ENCODE measurements at places on chromosomes 3 and 15.

GRCh38 chr3:98151241-98151640 lies 4.0 kb downstream of the OR5H14 start:
- no peak for DNase-seq

- DNase-seq: no peak
Observed at GRCh38 chr3:98262046-98262445, 2.0 kb upstream of the OR5H6 start.

DNA sequence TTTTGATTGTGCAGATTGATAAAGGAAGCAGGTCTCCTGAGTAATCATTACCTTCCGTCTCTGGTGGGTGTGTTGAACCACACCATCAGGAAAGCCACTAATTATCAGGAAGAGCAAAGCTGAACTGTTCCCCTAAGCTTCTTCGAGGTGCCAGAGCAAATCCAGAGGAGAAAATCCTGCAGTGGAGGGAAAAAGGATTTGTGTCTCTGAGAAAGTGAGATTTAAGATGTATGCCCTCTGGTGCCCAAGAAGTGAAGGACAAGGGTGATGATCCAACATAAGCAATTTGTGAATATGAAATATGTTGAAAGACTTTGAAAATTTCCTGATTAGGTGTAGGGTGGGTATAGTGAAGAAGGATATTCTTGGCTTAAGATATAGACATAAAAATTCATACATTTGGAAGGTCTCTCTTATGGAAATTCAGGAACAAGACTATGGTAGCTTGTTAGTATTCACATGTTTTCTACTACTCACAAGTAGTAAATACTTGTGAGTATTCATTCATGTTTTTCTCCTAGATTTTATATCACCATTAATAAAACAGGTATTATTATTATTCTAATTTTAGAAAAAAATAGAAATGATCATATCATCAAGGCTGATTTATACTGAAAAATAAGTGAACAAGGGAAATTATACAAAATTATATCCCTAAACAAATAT lies 34.8 kb downstream of the COMMD2 start:
- no peak for DNase-seq

DNA sequence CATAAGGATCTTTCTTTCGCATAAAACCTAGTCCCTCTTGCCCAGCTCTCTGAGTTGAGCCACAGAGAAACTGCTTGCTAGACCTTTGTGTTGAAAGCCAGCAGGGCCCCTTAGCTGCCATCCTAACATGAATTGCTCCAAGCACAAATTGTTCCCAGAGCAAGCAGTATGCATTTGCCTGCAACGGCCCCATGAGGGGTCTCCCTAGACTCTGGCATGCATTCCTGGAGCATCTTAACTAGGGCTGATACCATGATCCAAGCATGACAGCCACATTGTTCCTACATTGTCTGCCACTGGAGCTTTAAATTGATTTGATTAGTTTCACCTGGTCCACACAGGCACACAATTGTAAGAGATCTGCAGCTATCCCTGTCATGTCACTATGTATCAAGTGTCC lies 428.1 kb downstream of the TAFA4 start:
- no peak for DNase-seq

DNA sequence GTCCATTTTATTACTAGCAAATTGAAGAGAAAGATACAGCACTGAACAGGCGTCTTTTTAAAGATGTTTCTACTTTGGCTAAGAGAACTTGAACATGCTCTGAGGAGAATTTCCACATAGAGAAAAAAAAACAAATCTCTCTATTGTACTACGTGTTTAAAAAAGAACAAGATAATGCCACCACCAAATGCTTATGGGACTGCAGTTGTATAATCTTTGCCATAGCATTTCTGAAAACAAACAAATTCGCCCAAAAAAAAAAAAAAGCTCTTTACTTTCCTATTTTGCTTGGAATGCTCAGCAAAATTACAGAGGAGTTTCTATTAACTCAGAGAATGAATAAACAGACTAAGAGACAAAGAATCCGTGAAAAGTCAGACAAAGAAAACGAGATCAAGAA lies 114.2 kb downstream of the CNTN3 start:
- DNase-seq: no peak

GRCh38 chr3:51963951-51964451 lies 3.3 kb downstream of the PCBP4 start:
- no peak for DNase-seq

GRCh38 chr3:140160553-140160952 lies 225.6 kb downstream of the CLSTN2 start:
- no peak for DNase-seq

DNA sequence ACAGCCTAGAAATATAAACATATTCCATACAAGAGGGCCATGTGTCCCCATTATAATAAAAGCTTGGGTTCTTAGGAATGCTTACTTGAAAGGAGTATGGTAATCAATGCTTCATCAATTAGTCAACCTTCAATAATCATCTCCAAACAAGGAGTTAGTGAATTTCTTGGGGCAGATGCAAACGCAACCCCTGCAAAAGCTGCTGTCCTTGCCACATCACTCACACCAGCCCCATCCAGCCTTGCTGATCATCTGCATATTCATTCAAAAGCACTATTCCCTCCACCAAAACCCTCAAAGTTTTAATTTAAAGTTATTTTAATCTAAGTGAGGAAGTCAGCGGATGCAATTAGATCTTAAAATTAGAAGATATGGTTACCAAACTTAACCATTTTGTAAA lies 54.0 kb upstream of the VGLL4 start:
- DNase-seq: no peak

DNA sequence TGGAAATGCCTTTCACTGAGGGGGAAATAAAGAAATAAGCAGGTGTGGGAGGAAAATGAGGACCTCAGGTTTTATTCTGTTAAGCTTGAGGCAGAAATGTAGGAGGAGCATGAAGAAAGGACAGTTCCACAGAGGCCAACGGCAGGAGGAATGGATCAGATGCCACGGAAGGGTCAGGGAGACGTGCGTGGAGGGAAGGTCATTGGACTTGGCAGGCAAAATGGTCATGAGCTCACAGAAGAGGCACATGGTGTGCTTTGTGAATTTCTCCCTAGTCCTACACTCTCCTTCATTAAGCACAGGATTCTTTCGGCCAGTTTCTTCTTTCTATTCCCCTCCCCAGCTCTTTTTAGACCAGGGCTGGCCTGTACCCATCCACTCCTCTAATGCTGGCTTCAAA lies 32.5 kb upstream of the THSD4 start:
- no peak for DNase-seq

- DNase-seq: no peak
Observed at GRCh38 chr15:77071305-77072223, 655 bp upstream of the TSPAN3 start.

DNA sequence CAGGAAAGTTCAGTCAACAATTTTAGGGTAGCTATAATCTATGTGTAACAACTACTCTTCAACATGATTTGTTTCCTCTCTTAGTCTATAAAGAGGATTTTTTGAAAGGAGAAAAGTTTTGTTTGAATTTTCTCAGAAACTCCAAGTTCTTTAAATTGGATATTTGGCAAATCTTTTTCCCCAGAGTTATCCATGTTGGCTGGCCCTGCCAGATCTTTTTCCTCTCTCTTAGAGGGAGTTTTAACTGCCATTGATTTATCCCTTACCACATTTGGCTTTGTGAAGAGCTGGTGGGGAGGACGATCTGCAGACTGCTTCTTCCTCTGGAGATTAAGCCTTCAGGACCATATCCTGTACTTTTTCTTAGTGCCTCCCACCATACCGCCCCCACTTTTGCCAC lies 64.9 kb upstream of the ROPN1 start:
- DNase-seq: no peak

DNA sequence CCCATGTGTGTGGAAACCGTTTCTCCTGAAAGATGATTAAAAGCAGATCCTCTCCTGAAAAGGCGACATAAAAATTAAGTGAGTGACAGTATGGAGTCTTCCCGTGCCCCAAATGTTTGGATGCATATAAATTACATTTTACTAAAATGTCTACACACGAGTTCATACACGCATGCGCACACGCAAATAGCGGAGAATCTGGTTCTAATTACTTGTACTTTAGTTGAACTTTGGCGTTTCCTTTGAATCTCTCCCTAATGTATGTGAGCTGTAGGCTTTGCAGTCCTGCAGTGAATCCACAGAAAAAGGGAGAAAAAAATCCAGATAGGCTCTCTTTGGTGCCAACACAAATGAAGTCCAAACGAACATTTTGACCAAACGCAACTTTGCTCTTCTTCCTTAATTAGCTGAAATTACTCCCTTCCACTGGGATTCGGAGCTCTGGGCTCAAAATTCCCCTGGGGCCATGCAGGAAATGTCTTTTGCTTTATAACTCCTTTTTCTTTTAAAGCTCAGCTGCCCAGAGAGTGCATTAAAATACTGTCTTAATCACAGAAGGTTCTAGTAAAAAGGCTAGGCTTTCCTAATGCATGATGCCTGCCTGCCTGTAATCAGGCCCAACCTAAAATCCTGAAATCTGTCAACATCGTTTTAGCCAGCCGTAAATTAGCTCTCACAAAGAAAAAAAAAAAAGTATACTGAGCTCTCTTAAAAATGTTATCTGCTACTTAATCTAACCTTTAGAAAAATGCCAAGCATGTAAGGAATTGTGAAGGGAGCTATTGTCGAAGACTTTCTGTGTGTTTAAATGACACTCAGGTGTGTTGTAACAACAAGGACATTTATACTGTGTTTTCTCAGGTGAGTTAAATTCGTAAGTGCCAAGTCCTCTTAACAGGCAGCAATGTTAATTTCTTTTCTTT lies 26.2 kb downstream of the RARB start:
- DNase-seq: no peak

DNA sequence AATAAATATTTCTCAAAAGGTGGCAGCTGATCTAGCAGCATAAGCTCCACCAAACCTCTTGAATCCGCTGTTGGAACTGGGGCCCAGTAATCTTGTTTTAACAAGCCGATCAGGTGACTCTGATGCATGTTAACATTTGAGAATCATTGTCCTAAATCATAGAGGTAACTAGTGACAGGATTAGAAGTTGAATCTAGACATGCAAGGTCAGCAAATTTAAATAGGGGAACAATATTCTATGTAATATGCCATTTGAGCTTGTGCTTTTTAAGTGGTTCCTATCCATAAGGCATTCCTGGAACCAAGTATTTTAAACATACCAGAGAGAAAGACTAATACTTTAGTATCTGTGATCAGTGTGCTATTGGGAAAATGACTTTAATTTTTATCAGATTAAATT lies 412.8 kb downstream of the PYDC2 start:
- no peak for DNase-seq

DNA sequence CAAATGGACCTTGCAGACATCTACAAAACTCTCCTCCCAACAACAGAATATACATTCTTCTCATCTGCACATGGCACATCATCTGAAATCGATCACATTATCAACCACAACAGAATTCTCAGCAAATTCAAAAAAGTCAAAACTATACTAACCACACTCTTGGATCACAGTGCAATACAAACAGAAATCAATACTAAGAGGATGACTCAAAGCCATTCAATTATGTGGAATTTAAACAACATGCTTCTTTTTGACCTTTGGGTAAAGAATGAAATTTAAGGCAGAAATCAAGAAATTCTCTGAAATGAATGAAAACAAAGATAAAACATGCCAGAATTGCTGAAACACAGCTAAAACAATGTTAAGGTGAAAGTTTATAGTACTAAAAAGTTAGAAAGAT lies 358.1 kb downstream of the NSUN3 start:
- no peak for DNase-seq

- DNase-seq: no peak
Observed at GRCh38 chr3:177752831-177753230, 555.5 kb upstream of the TBL1XR1 start.

DNA sequence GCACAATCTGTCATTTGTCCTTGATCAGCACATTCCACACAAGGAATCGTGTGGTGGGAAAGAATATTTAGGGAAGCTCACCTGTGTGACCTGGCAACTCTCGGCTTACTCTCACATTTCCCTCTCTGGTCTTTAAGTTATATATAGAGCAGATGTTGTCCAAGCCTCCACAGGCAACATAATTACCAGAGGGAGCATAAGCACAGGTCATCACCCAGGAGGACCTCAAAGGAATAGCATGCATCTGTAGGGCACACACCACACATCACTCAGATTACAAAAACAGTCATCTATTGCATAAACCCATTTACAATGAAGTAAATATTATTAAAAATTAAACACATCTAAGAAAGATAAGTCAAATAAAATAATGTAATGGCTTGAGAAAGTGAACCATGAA lies 36.5 kb downstream of the GNB4 start:
- DNase-seq: no peak

DNA sequence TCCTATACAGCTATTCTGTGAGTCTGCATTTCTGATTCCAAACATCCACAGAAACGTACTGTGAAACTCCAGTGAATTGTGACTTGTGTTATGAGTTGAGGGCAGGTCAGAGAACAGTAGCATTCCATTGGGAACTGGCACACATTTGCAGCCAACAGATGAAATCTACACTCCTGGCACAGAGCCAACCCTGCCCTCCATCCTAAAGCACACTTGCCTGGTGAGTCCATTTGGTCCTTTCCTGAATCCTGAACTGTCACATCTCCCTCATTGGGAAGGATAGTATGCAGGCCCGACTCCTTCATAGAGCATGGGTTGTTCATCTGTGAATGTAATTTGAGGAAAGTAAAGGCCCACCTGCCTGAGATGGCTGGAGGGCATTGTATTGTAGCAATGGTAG lies 314.3 kb upstream of the RASGRP1 start:
- no peak for DNase-seq

GRCh38 chr3:150307311-150308036 lies 100.6 kb upstream of the TSC22D2 start:
- DNase-seq: no peak

DNA sequence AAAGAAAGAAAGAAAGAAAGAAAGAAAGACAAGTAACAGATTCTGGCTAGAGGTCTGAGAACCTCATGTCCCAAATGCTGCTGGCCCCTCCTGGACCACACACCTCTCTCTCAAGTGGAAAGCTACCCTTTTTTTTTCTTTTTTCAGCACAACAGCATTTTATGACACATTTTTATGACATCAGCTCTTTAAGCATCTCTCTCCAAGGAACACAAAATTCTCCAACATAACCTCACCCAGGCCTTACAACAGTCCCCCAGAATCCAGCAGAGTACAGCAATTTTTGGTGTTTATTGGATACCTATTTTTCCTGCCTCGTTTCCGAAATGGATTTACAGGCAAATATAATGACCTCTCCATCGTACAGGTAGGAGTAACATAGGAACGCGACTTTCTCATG lies 11.2 kb upstream of the NTRK3 start:
- no peak for DNase-seq

DNA sequence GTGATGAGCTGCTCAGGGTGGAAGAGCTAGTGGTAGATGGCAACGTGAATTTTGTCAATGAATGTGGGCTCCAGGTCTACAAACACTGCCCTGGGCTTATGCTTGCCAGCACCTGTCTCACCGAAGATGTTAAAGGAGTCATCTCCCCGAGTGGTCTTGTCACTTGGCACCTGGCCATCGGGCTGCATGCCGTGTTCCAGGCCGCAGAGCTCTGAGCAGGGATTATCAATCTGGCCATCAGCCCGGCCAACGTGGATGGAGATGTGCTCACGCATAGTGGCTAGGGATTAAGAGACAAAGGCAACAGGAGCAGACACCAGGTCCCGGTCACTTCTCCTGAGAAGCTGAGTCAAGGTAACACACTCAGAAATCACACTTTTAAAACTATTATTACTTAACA lies 54.8 kb upstream of the ACTC1 start:
- DNase-seq: no peak

- no peak for DNase-seq
Observed at GRCh38 chr15:60667925-60668324, 189.0 kb upstream of the ICE2 start.

- DNase-seq: no peak
Observed at GRCh38 chr15:31372635-31373091, 46.0 kb downstream of the KLF13 start.

Data from CD4-positive, alpha-beta T cell treated with Interleukin-15 for 1 hour (primary cell).